ENCODE measurements at places on chromosomes 2 and 18.

DNA sequence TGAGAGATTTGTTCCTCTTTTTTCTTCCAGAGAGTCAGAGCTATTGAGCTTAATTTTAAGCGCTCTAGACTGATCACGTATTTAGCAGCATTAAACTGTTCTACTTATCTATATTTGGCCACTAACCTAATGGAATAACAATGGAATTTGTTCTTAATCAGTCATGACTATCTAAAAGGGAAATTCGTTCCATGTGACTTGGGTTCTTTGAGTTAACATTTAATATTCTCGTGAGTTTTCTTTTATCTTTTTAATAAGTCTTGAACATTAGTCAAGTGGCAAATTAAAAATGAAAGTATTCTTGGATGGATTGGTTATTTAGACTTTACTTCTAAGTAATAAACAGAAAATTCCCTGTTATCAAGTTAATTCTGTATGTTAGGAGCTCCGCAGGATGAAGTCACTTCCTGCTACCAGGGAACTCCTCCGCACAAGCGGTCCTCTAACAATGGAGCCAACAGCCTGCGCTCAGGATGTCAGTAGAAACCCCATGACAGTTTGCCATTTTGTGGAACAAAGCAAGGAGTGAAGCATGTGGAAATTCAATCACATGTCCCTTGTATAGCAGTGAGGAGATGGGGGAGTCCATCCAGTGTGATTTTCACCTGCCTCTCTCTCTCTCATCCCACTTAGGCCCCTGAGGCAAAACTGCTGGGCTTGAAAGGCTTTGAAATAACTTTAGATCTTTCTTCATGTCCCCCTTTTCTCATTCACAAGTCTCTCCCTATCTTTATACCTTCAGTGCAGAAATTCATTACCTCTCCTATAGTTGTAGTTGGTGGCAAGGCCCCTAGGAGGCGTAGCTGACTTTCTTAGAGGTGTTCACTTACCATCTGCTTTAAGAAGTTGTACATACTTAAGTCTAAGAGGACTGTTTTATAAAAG is 138.1 kb downstream of the WDR7 start:
- DNase-seq, result no peak

DNA sequence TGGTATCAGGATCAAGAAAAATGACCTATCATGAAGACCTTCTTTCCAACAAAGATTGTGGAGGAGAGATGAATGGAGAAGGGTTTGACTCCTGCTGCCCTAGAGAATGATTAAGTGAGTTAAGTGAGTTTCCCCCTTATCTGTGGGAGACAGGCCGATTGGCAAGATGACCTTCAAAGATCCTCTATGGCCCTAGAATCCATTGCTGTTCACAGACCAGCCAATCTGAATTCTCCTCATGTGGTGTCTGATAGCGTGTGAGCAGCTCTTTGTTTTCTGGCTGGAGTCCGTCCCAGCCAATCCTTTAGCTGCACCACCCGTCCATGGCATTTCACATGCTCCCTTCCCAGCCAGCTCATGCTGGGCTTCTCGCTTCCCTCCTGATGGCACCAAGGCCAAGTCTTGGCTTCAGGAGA is 79.4 kb downstream of the MARCHF4 start:
- no peak for DNase-seq

- no peak for DNase-seq
These were observed 138.0 kb downstream of the HAUS1 start for GRCh38 chr18:46242183-46242582.

DNA sequence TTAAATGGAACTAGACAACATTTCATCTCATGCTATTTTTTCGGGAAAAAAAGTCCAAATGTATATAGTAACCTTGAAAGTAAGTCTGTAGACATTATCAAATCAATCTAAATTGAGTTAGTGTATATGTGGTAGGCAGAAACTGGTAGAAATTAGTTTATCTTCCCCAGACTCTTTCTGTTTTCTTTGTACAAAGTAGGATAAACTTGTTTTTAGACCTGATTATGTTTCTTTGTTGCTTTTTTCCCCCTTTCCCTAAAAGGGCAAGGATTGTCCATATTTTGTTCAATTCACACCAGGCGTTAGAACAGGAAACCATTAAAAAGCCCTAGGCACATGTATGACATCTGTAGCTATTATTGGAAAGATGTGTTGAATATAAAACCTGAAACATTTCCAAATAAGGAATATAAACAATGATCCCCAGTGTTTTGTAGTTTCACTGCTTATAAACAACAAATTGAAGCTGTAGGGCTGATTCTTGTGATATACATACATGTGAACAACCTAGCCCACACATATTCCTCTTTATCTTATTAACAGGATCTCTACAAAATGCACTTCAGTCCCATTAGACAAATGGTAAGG is 528.3 kb downstream of the PARD3B start:
- DNase-seq, result no peak

DNA sequence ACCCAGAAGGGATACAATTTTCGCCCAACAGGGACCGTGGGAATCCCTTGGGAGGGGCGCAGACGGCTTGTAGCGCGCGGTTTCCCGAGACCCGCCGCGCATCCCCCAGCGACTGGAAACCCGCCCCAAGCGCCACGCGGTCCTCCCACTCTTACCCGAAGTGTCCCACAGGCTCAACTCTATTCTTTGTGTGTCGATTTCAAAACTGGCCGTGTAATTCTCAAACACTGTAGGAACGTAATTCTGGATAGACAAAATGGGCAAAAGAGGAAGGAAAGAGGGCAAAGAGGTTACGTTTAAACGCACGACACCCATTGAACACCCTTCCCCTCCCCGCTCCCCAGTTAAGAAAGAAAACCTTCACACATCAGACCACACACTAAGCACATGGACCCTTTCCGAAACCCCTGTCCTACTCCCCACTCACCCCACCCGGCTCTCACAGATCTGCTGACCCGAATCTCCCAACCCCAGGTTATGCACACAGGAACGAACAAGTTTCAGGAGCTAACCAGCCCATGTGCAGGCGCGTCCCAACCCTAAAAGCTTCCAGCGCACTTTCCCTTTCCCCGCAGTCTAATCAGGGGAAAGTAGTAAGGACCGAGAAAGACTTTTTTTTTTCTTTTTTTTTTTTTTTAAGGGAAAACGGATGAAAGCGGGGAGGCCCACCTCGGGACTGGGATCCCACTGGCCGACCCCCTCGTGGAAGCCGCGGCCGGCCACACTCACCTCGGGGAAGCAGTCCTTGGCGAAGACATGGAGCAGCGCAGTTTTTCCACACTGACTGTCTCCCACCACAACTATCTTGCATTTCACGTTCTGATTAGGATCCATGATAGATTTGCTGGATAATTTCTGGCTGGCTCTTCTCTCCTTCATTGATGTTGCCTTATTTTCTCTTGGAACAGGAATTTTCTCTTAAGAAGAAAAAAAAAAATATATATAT is 655 bp downstream of the RND3 start:
- peak; percentile 60 for DNase-seq

DNA sequence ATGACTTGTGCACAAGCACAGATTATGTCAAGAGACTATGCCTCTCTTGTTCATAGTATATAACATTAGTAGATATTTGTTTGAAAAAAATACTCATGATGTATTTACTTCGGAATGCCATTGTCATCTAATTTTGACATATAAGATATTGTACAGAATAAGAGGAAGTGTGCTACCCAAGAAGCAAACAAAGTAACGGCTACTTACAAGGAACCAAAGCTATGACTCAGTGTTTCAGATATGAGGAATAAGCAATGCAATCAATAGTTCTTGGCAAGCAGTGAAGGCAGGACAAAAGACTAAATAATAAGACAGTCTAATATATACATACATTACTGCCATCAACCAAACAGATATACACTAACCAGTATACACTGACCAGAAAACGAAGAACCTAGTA is 256.3 kb downstream of the CCDC178 start:
- DNase-seq, result no peak

DNA sequence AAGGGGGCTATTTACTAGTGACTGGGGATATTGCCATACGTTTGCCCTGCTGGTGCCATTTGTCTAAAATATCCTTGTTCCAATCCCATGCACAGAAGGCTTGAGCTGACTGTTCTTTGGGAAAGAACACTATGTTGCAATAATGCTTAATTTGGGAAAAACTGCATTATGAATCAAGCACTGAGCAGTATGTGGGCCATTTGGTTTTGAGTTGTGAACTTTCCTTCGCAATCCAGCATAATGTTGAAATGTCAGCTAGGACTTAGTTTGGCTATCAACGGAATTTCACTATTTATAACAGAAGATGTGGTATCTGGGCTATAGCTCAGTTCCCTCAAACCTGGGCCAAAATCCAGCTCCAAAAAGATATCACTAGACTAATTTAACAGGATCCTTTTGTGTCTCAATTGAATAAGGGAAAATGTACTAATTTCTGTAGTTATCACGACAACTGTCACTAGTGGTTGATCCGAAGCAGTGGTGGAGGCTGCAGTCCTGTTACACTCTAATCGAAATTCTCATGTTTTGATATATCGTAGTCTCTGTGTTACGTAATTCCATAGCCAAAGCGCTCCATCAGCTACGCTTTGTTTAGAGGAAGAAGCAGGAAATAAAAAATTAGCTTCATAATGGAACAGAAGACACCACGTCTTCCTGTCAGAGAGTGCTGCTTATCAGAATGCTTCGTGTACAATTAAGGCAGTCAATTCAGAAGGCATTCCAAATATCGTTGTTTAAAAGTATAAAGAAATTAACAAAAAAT is 686.8 kb upstream of the SALL3 start:
- DNase-seq, result no peak

- no peak for DNase-seq
These were observed 116.9 kb downstream of the ERBB4 start for GRCh38 chr2:212421556-212422334.

DNA sequence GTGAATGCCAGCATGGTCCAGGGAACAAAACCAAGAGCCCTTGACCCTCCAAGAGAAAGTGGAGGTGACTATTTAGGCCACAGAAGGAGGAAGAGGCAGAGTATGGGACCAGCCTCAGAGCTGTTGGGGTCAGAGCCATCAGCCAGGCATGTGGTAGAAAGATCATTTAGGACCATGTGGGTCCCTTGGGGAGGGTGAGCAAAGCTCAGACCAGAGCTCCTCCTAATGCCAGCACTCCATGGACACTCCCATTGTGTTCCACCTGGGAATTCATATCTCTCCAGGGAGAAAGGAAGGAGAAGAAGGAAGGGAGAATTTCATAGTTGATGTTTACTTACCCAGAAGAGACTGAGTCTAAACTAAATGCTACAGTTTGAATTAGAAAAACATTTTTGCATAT is 73.2 kb downstream of the CYBRD1 start:
- no peak for DNase-seq

DNA sequence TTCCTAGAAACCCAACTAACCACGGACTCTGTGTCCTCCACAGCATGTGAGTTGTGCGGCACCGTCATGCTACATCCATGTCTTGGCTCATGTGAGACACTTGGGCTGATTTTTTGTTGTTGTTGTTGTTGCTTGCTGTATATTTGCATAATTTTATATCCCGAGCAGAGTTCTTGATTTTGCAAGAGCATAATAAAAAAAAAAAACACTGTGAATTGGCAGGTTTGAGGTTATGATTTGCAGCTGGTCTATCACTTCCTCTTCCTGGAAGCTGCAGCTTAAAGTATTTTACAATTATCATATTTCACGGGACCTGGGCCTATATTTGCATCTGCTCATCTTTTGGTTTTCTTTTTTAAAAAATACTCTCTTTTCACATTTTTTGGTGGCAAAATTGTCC is 142.3 kb upstream of the NRP2 start:
- no peak for DNase-seq

GRCh38 chr2:49042488-49042887 is 111.8 kb downstream of the FSHR start:
- no peak for DNase-seq
